ENCODE measurements at places on chromosomes 12 and 14. TPM values are rescaled to one million over a fixed set of nuclear protein-coding genes. Genes with fewer than 3 reads are reported as not detected.

KLRK1 gene
- total RNA-seq, result not detected

YAF2 gene
- total RNA-seq, result 21.3 TPM

ARHGAP9 gene
- 0.29 TPM for total RNA-seq

FAM186B gene
- 0.08 TPM for total RNA-seq

MSI1 gene
- total RNA-seq, result 1.5 TPM

ST8SIA1 gene
- 0.06 TPM for total RNA-seq

CLEC9A gene
- total RNA-seq, result not detected

PRB4 gene
- not detected for total RNA-seq

KRT71 gene
- not detected for total RNA-seq
